ENCODE measurements at places on chromosomes 4 and X.

- DNase-seq, result no peak
These were observed 19.8 kb downstream of the CPE start for GRCh38 chr4:165398570-165398969.

- no peak for DNase-seq
These were observed 9.6 kb upstream of the UVSSA start for GRCh38 chr4:1337376-1337831.

DNA sequence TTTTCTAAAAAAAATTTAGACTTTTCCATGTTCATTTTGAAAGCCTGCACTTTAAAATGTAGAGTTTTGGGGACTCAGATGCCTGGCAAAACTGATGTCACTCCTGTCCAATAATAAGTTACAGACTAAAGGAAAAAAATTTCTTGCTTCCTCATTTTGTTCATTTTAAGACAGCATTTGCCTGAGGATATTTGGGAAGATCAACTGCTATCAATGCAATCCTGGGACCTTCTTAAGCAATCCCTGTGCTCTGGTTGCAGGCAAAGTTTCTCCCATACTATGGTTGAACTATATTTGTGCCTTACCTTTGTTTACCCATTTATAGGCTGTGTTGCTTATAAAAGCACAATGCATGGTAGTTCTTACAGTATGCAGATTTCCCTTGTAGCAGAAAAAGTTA, 280.4 kb downstream of the CFAP47 start:
- no peak for DNase-seq

GRCh38 chrX:111521169-111521568, 9.7 kb downstream of the SERTM2 start:
- no peak for DNase-seq

DNA sequence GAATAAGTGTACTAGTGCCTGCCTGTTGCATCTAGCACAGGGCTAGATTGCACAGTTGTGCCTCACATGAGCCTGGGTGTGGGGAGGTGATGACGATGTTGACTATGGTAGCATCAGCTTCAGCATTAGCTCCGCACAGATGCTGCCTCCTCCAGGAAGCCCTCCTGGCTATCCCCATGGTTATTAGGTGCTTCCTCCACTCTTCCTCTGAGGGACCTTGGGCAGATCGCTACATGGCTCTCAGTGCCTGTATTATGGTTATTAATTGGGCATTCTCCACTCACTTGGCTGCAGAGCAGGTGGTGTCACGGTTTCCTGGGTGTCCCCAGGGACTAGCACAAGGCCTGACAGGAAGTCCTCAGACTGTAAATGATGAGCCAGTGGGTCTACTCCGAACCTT, 325.6 kb downstream of the ARHGAP10 start:
- no peak for DNase-seq

DNA sequence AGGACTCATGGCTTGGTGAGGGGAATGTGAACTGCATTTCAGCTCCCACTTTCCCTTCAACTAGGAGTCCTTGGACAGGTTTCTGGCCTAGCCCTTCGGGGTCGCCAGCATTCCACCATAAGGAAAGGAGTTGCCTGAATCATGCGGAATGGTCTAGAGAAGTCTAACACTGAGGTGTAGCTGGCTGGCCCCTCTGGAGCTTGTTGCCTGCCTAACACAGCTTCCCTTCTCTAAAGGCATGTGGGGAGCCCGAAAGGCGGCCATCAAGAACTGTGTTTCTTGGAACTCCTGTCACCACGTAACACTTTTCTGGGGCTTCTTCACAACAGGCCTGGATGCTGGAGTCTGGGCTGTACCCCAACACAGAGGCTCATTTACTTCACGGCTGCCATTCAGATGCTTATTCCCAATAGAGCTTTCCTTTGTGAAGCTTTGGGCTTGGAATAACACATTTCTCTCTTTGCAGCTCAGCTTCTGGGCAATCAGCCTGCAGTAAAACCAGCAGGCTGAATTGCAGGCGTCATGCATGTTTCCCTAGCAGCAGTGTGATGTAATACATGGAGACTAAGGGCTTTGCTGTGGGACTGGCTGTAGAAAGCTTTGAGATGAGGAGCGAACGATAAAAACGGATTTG, 5.4 kb downstream of the GABRQ start:
- no peak for DNase-seq

GRCh38 chr4:131054489-131055019, 1958.6 kb downstream of the C4orf33 start:
- DNase-seq, result no peak

- no peak for DNase-seq
These were observed 93.2 kb upstream of the PRKX start for GRCh38 chrX:3806630-3807029.

- no peak for DNase-seq
These were observed 48.0 kb downstream of the CPE start for GRCh38 chr4:165426823-165427222.

DNA sequence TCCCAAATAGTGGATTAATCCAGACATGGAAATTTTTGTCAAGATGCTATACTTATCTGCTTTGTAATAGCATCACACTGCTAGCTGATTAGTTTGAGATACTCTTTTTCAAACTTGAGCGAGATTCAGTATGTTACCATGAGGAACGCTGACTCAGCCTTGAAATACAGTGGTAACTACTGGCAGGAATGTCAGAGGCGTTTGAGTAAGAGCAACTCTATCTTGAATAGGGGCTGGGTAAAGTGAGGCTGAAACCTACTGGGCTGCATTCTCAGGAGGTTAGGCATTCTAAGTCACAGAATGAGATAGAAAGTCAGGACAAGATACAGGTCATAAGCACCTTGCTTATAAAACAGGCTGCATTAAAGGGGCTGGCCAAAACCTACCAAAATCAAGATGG, 2519.6 kb downstream of the ARAP2 start:
- DNase-seq, result no peak

- DNase-seq, result no peak
These were observed 61.4 kb downstream of the IGFBP7 start for GRCh38 chr4:57048590-57049304.

DNA sequence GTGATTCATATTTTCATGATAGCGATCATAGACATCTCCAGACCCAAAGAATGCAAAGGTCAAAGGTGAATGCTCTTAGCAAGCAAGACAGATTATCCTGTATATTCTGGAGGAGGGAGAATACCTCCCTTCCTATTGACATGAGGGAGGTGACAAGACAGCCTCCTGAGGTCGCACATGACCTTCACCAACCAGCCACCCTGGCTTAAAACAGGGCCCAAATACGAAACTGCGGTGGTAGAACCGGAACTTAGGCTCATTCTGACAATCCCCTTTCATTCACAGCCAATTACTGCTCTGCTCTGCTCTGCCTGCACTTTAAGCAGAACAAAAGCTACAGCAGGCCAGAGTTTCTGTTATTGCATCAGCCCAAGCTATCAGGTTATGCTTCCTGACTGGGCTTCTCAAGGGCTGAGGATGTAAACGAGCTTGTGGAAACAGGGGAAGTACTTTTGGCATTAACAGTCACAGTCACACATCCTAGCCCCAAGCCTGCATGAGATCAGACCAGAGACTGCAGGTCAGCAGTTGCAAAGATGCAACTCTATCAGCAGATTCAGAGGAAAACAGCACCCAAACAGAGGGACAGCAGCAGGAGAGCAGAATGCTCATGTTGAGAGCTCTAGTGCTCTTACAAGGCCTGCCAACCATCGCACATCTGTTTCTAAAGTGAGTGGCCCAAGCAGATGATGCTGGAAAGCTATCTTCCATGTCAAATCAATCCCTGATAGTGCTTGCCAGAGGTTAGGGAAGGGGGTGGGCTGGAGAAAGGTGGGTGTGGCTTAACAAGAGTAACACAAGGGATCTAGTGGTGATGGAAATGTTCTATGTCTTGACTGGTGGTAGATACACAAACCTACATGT, 51.3 kb upstream of the MAP3K15 start:
- no peak for DNase-seq

DNA sequence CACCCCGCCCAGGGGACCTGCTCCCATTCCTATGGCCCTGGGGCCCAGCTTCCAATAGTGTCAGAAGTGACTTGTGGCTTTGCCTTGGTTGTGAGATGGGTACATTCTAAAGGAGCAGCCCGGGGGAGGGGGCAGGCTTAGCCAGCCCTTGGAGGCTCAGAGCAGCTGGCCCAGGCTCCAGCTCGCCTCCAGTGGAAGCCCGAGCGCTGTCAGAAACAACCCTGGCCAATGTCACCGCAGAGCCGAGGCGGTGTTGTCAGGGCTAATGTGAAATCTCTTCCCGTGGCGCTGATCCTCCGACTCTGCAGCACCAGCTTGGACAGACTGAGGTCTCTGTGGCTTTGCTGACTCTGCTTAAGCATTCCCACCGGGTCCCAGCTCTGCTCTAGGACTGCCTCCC, 29.2 kb upstream of the ZNF81 start:
- no peak for DNase-seq
